Osteocyte (in vitro differentiated cells): ENCODE measurements at places on chromosomes 12 and 14. TPM values are rescaled to one million over a fixed set of nuclear protein-coding genes. Genes with fewer than 3 reads are reported as not detected.
A peak's percentile ranks its signal among the peaks of the same experiment; 100 is the strongest.

DNA sequence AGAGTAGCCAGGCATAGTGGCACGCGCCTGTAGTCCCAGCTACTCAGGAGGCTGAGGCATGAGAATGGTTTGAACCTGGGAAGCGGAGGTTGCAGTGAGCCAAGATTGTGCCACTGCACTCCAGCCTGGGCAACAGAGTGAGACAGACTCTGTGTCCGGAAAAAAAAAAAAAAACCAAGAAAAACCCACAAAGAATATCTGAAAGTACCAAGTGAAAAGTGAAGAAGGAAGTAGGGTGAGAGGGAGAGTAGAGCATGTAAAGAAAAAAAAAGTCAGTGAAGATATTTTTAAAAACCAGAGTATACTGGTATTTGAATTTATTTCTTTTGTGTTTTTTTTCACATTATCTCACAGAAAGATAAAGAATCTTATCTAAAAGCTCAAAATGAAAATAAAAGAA lies 43.3 kb upstream of the ISM2 start:
- H3K27ac ChIP-seq = no peak overlapping the region
- DNase-seq = no peak
- peaks cover 9% of the 10 kb centered on the region for H3K4me1 ChIP-seq

DNA sequence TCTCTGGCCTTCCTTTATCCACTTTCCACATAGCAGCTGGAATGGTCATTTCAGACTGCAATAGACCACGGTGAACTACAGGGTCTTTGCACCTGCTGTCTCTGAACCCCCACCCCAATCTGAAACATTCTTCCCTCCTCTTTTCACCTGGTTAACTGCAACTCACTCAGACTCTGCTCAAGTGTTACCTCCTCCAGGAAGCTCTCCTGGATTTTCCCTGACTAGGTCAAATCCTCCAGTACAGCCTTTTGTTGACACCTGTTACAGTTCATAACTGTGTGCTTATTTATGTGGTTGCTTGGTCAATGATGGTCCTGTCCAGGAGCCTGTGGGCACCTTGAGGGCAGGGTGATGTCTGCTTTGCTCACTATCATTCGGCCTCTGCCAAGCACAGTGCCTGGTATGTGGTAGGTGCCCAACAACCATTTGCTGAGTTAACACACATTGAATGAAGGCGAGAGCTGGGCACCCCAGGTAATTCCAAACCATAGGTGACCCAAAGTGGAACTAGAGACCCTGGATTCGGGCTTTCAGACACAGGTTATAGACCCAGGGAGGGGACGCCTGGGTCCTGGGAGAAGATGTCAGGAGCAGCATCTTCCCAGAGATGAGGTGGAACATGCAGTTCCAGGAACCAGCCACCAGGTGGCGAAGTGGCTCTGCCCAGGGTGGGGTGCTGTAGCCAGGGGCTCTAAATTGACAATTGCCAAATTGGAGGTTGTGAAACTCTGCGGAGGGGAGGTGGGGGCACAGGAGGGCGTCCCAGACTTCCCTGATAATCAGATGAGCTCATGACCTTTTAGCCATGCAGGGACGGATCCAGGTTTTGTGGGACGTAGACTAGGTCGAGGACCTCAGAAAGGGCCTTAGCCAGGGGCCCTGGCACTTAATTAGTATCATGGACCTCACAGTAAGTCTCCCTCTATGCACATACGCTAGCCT lies 28.1 kb downstream of the TRPV4 start:
- no peak overlapping the region for H3K27ac ChIP-seq
- no peak overlapping the region for H3K4me3 ChIP-seq
- no peaks in the 10 kb centered on the region for H3K27me3 ChIP-seq
- DNase-seq = peak; percentile 89
- no peaks in the 10 kb centered on the region for H3K4me1 ChIP-seq

DNA sequence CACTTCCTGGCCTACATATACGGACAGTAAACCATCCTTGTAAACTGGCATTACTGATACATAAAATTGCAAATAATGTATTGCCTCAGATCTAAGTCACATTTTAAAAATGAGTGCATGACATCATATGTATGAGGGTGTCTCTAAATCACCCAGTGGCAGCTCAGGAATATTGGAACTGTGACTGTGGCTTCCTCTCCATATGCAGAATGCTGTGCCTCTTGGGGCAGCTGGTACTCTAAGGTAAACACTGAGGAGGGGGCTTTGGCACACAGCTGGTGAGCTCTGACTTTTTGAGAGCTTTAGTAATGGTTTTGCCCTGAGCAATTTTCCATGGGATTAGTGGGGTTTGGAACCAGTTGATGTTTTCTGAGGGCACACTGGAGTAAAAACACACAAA lies 263.7 kb downstream of the BMP4 start:
- peaks cover 2% of the 10 kb centered on the region for H3K36me3 ChIP-seq
- peaks cover 22% of the 10 kb centered on the region for H3K27me3 ChIP-seq
- H3K27ac ChIP-seq = peak overlapping the region; percentile 25
- no peak overlapping the region for H3K4me3 ChIP-seq
- DNase-seq = no peak
- peaks cover 14% of the 10 kb centered on the region for H3K4me1 ChIP-seq

DNA sequence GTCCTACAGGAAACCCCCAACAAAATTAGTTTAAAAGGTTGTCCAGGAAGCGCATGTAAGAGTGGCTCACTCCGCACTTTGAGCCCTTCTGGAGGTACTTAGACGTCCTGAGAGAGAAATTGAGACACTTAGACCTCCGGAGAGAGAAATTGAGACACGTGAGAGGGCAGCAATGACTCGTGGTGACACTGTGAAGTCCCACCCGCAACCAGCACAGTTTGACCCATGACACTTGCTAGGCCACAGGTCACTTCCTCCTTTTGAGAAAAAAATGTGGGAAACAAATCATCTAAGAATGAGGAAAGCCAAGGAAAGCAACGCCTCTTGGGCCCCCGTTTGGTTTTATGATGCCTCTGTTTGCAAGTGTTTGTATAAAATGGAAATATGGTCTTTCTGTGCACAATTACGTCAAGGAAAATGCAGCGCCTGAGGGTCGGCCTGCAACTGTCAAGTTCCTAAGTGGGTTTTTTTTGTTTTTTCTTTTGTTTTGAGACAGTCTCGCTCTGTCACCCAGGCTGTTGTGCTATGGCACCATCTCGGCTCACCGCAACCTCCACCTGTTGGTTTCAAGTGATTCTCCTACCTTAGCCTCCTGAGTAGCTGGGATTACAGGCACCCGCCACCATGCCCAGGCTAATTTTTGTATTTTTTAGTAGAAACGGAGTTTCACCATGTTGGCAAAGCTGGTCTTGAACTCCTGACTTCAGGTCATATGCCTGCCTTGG lies 13.6 kb upstream of the CDCA4 start:
- peaks cover 9% of the 10 kb centered on the region for H3K27me3 ChIP-seq
- no peaks in the 10 kb centered on the region for H3K36me3 ChIP-seq
- DNase-seq = no peak
- H3K27ac ChIP-seq = no peak overlapping the region
- H3K4me3 ChIP-seq = no peak overlapping the region

DNA sequence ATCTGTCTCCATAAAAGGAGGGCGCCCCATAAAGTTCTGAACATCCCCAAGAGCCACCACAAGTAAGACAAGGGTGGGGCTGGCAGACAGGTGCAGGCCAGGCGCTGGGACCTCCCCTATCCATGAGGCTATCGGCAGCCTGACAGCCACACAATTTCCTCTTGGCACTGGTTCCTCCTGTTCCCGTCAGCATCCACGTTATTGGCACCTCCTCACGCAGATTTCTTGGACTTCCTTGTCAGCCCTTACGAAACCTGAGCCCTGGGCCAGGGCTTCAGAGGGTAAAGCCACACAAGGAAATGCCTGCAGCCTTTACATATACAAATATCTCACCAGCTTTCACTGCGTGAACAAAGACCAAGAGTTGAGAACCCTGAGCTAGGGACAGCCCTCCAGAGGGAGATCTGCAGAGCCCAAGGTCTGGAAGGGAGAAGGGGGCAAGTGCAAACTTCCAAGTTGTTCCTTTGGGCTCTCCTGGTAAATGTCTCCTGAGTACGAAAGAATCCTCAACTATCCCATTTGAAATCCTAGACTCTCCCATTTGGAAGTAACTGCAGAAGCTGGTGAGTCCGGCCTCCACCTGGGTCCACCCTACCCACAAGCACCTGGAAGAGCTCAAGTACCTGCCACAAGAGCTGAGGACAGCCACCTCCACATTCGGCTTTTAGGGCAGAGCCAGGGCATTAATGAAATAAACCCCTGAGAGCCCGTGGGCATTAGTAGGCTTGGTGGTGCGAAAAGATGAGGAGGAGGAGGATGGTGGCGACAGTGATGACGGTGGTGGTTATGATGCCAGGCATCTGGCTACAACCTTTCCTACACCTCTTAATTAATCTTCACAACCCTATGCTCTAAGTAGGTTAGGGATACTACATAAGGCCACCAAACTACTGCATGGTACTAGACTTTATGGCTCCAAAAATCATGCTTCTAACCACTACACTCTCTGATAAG lies 5.5 kb upstream of the TC2N start:
- no peak overlapping the region for H3K4me3 ChIP-seq
- no peaks in the 10 kb centered on the region for H3K27me3 ChIP-seq
- H3K4me1 ChIP-seq = peaks cover 26% of the 10 kb centered on the region

GRCh38 chr14:27190296-27190695 lies 592.5 kb upstream of the NOVA1 start:
- H3K4me1 ChIP-seq = no peaks in the 10 kb centered on the region
- no peaks in the 10 kb centered on the region for H3K27me3 ChIP-seq
- no peak for DNase-seq
- H3K36me3 ChIP-seq = no peaks in the 10 kb centered on the region
- H3K4me3 ChIP-seq = no peak overlapping the region
- H3K27ac ChIP-seq = no peak overlapping the region

DNA sequence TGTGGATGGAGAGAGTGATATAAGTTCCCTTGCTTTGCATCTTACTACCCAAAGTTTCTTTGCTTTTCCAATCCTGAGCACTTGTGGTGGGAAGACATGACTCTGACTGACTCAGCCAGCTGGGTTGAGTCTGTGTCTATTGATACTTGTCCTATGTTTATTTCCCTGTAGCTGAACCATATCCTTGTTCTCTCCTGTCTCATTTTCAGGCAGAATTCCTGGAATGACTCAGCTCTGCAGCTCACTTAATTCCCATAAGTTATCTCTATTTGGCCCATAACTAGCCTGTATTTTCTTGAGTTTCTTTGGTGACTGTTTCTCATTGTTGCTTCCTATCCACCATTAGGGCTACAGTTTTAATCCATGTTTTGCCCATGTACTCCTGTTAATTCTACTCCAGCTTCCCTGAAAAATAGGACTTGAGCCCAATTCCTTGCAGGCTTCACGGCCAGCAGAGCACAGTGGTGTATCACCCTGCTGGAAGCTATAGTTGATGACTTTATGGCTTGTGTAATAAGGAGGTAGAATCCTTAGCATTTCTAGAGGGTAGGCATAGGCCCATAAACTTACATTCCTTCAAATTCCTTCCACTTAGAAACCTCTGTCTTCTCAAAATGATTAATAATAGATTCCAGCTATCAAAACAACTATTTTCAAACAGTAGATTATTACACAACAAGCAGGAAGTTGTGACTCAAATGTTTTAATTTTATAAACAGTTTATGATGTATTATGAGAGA lies 183.1 kb downstream of the TMTC3 start:
- no peak for DNase-seq
- no peaks in the 10 kb centered on the region for H3K36me3 ChIP-seq
- H3K27me3 ChIP-seq = no peaks in the 10 kb centered on the region
- peak overlapping the region; percentile 84 for H3K27ac ChIP-seq

- no peaks in the 10 kb centered on the region for H3K27me3 ChIP-seq
- H3K4me3 ChIP-seq = no peak overlapping the region
- no peak for DNase-seq
- no peaks in the 10 kb centered on the region for H3K36me3 ChIP-seq
Observed at GRCh38 chr14:97164021-97164420, 366.8 kb downstream of the VRK1 start.

GRCh38 chr14:22580625-22581024 lies 8.4 kb downstream of the DAD1 start:
- no peak overlapping the region for H3K4me3 ChIP-seq
- H3K36me3 ChIP-seq = peaks cover 3% of the 10 kb centered on the region
- no peaks in the 10 kb centered on the region for H3K27me3 ChIP-seq
- H3K27ac ChIP-seq = peak overlapping the region; percentile 11

DNA sequence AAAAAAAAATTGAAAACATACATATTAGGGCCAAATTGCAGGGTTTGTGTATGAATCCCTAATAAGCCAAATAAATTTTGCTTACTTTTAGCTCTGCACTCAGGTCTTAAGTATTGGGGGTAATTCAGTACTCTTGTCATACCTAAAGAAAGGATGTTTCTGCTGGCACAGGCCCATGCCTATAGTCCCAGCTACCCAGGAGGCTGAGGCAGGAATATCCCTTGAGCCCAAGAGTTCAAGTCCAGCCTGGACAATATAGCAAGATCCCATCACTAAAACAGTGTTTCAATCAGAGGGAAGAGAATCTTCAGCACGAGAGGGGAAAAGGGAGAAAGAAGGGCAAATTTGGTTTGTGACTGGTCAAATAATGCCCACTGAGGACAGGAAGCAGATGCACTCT lies 3.4 kb upstream of the GPR19 start:
- H3K4me3 ChIP-seq = no peak overlapping the region
- no peak overlapping the region for H3K27ac ChIP-seq
- peaks cover 30% of the 10 kb centered on the region for H3K4me1 ChIP-seq
- DNase-seq = no peak
- H3K36me3 ChIP-seq = no peaks in the 10 kb centered on the region

- no peaks in the 10 kb centered on the region for H3K27me3 ChIP-seq
- peak overlapping the region; percentile 98 for H3K27ac ChIP-seq
- peaks cover 2% of the 10 kb centered on the region for H3K36me3 ChIP-seq
Observed at GRCh38 chr12:50403001-50403440, 2.3 kb downstream of the LARP4 start.

DNA sequence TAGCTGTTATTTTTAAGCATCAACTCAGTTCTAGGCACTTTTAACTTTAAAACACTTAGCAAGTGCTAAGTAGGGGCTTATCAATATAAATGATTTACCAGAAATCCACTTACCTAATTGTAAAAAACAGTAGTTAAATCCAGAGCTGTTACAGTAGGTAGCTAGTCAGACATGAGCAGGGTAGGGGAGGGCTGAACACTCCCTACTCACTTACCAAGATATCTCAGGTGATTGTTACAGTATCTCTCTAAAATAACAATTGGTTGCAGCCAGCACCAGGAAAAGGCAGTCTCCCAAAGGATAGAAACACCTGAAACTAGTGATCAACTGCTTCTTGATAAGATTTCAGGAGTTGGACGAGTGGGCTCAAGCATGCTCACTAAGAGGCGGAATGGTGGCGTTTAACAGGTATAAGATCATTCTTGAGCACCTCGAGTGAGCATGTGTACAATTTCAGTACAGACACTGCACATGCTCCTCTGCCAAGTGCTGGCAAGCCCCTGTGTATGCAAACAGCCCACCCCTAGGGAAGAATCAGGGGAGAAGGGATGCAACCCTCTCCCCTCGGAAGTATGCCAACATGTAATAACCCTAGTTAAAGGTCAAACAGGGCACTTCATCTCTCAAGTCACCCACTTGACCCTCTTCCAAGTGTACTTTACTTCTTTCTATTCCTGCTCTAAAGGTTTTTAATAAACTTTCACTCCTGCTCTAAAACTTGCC lies 1113.6 kb upstream of the SEL1L start:
- DNase-seq = no peak
- no peak overlapping the region for H3K4me3 ChIP-seq
- H3K4me1 ChIP-seq = peaks cover 3% of the 10 kb centered on the region
- H3K27ac ChIP-seq = no peak overlapping the region
- no peaks in the 10 kb centered on the region for H3K36me3 ChIP-seq

OASL gene
- total RNA-seq = 0.21 and 0.24 TPM in 2 replicates

PGAM5 gene
- total RNA-seq = 23.6 and 24.5 TPM in 2 replicates

NKX2-1 gene
- total RNA-seq = not detected in 2 replicates

ANO2 gene
- 0.59 and 0.89 TPM in 2 replicates for total RNA-seq

DENND5B gene
- 17.8 and 20.3 TPM in 2 replicates for total RNA-seq

MYO1H gene
- not detected in 2 replicates for total RNA-seq

SLCO1A2 gene
- 2.4 and 3.8 TPM in 2 replicates for total RNA-seq

DIO3 gene
- total RNA-seq = 0.34 and 0.43 TPM in 2 replicates

CCDC177 gene
- total RNA-seq = not detected in 2 replicates

ACVRL1 gene
- total RNA-seq = not detected in 2 replicates
